ENCODE measurements at places on chromosomes 7 and 10. TPM values are rescaled to one million over a fixed set of nuclear protein-coding genes. Genes with fewer than 3 reads are reported as not detected.

Gene CFTR
- total RNA-seq, result under 0.01 TPM

Gene OIT3
- total RNA-seq, result 0.45 TPM

Gene NPY4R
- total RNA-seq, result 3.0 TPM

Gene HECTD2
- 18.7 TPM for total RNA-seq

Gene BMI1
- 50.9 TPM for total RNA-seq

Gene EPHA1
- 5.3 TPM for total RNA-seq

Gene MALRD1
- total RNA-seq, result 7.1 TPM

Gene ZEB1
- total RNA-seq, result 17.1 TPM

Gene SAP25
- total RNA-seq, result not detected

Gene COL26A1
- total RNA-seq, result not detected

Gene CHRM2
- total RNA-seq, result 4.1 TPM

Gene AOAH
- total RNA-seq, result 35.8 TPM

Gene OR2A7
- total RNA-seq, result 12.6 TPM

Gene MLLT10
- total RNA-seq, result 76.9 TPM

Gene ZFAND2A
- total RNA-seq, result 12.2 TPM

Gene PON1
- not detected for total RNA-seq

Gene GLI3
- total RNA-seq, result 5.4 TPM

Gene OPN1SW
- not detected for total RNA-seq

DNA sequence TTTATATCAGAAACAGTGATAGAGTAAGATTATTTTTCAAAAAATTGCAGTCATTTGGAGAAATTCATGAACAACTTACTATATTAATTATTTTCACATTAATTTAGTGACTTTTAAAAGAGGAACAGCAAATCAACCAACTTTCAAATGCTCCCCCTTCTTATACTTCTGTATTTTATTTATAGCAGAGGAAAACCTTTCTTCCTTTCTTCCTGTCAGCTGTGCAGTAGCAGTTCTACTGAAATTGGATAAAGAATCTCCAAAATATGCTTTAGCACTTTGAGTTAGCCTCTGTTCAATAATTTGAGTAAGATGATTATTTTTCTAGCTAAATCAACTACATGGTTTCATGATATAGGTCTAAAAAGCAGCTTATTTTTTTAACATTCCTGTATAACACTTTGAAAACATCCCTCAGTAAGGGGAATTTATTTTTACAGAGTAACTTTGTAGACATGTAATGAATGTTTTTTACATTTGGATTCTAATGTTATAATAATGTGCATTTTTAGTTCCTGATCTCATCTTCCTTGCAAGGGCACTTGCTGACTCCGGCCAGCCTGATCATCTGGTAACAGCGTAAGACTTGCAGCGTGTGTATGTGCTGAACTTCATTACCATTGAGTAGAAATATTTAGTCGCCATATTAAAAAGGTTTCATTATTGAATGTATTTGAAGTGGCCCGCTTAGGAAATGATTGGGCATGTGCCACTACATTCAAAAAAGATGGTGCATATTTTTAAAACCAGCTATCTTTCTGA, 158.3 kb upstream of the HDAC9 start:
- DNase-seq, result no peak

GRCh38 chr7:43014406-43014805, 82.2 kb downstream of the MRPL32 start:
- no peak for DNase-seq

GRCh38 chr7:139776486-139777132, 1.2 kb downstream of the HIPK2 start:
- DNase-seq, result peak; percentile 67

DNA sequence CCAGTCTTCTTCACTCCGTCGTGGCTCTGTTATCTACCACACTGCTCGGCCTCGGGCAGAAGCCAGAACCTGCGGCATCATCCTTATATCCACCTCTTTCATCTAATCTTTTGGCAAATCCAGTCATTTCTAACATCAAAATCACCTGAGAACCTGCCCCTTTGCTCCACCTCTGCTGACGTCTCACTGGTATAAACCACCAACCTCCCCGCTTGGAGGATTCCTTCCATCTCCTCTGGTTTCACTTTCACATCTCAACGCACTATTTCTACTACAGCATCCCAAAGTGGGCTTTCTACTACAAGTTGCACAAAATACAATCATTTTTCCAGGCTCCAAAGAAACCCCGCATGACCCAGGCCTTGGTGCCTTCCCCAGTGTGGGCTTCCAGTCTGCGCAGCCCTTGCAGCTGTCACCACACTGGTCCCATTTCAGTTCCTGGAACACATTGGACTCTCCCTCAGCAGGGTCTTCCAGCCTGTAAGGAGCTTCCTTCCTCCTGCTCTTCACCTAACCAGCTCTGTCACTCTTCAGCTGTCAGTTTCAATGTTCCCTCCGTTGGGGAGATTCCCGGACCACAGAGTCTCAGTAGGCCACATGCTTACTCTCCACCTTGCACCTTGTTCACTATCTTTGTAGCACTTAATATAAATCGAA, 85.0 kb downstream of the PRKCQ start:
- DNase-seq, result no peak

DNA sequence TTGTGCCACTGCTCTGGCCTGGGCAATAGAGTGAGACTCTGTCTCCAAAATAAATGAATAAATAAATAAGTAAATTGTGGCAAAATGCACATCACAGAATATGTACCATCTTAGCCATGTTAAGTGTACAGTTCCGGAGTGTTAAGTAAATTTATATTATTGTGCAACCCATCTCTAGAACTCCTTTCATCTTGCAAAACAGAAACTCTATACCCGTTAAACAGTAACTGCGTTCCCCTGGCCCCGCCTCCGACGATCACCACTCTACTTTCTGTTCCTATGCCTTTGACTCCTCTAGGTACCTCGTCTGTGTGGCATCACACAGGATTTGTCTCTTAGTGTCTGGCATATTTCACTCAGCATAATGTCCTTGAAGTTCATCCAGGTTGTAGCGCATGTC, 356.4 kb upstream of the FOXK1 start:
- no peak for DNase-seq

DNA sequence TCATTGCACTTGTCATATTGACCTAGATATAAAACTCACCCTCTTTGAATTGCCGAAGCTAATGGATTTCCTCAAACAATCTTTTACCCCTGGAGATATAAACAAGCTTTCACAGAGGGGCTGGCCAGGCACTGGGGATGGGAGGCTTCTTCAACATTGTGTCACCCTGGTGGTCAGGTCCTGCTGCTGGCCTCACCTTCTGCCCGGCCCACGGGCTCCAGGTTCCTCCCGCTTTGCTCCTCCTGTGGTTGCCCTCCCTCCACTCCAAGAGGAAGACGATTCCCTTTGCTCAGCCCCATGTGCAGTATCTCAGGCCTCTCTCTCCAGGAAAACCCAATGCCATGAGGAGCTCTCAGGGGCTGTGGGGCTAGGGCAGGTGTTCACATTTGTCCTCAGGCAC, 118.1 kb upstream of the ADCY1 start:
- no peak for DNase-seq

DNA sequence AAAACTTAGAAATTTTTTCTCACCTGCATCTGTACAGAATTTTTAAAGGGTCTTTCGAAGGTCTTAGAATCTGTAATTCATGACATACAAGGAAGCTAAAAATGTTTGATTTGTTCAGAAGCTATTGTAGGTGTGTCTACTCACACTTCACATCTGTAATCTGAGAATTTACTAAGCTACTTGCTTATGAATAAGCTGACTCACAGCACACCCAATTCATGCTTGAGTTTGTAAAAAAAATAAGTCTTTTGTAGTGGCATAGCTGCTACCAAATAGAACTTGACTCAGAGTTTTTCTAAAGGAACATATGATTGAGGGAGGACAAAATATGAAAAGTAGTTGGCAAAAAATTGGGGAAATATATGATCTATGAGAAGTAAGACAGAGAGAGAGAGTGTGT, 12.7 kb upstream of the AGR2 start:
- DNase-seq, result no peak

GRCh38 chr7:5574770-5575269, 151.2 kb upstream of the TNRC18 start:
- DNase-seq, result peak; percentile 61

- no peak for DNase-seq
Observed at GRCh38 chr10:42969147-42969546, 107.7 kb upstream of the RET start.

GRCh38 chr10:21535494-21535965, 1.5 kb downstream of the MLLT10 start:
- no peak for DNase-seq

DNA sequence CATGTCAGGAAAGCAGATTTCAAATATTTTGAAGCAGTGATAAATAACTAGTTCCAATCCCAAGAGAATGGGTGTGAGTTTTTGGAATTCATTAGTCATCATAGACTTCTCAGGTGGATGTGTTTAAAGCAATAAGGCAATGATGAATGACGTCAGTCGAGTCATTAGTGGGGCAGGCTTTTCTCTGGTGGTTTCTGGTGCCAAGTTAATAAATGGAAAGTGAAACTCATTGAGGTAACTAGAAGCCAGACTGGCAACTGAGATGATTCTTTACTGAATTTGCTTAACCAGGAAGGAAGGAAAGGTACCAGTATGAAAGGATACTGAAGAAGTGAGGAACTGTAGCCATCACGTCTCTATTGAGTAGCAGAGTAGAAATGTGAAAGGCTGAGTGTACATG, 311.0 kb downstream of the GPAM start:
- no peak for DNase-seq

GRCh38 chr7:37916017-37916672, 472 bp downstream of the SFRP4 start:
- DNase-seq, result no peak

- no peak for DNase-seq
Observed at GRCh38 chr7:126635545-126635944, 617.2 kb downstream of the GRM8 start.

DNA sequence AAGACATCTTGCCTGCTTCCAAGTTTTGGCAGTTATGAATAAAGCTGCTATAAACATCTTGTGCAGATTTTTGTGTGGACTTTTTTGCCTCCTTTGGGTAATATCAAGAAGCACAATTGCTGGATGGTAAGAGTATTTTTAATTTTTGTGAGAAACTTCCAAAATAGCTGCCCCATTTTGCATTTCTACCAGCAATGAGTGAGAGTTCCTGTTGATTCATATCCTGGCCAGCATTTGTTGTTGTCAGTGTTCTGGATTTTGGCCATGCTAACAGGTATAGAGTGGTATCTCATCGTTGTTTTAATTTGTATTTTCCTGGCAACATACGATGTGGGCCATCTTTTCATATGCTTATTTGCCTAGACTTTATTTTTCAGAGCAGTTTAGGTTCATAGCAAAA, 53.9 kb downstream of the BTAF1 start:
- no peak for DNase-seq

DNA sequence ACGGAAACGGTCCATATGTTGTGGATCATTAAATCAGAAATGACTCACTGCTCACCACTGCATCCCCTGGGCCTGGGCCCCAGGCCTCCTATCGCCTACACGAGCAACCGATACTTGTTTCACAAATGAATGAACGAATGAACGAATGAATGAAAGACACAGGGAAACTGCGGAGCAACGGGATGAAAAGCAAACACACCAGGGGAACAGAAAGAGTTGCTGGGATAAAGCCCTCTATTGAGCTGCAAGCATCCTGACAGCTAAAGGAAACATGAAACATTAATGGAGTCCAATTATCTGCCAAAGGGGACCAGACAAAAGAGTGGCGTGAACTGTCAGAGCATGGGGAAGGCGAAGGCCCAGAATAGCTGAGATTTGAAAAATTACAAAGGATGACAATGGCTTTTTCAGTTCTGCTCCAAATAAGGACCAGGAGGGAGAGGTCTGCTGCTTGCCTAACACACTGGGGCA, 92.1 kb downstream of the GRB10 start:
- DNase-seq, result no peak

DNA sequence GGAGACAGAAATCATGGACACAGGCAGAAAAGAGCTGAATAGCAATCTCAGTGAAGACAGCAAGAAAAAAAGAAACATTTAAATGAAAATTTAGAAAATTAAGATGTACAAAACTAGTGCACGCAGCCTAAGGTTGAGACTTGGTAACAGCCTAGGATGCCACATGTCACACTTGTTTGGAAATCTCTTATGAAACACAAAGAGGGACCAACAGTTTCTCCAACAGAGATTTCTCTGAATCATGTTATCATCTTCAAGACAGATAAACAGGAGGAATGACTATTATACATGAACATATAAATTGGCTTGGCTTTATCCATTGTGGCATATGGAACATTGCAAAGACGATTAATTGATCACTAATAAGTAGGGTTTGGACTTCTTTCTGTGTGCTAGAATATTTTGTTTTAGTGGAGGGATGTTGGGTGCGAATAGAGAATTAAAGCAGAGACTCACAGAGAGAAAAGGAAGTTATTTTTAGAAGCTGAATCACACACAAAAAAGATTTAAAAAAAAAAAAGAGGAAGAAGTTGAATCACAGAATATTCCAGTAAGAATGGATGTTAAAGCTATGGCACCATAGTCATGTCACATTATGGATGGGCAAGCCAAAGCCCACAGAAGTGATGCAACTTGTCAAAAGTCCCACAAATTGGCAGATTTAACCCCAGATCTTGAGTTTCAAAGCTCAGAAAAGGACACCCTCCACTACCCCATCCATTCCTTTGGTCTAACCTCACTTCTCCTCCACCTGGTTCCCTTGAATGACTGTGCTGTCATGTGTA, 91.6 kb downstream of the MYOF start:
- no peak for DNase-seq

- no peak for DNase-seq
Observed at GRCh38 chr7:30466266-30466665, 12.3 kb downstream of the NOD1 start.

DNA sequence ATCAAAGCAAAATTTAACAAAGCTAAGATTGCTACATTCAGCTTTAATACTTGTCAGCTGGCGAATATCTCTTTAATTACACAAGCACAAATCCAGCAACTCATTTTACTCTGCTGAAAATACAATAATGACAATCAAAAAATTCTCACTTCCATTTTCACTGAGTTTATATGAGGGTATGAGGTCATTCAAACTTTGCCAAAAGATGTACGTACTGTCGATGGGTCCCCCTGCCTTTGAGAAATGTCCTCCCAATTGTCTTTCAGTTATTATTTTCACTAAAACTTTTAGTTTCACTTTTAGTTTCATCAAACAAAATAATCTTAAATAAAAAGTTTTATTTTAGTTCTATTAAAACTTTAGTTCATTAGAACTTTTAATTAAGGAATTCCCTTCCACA, 159.5 kb upstream of the WDR11 start:
- no peak for DNase-seq

GRCh38 chr10:123501148-123501547, 165.0 kb upstream of the GPR26 start:
- no peak for DNase-seq

GRCh38 chr7:105764506-105764905, 111.9 kb downstream of the ATXN7L1 start:
- DNase-seq, result no peak

- DNase-seq, result peak; percentile 11
Observed at GRCh38 chr7:109479388-109479787, 909.7 kb downstream of the DNAJB9 start.
